Stimulated activated CD8-positive, alpha-beta memory T cell treated with anti-CD3 and anti-CD28 coated beads, Interleukin-4, amount 100 ng/mL, for 24 hours (primary cell): ENCODE measurements at places on chromosomes 1 and 21.

- no peak for DNase-seq
These were observed 290.1 kb downstream of the DUSP10 start for GRCh38 chr1:221451741-221452140.

DNA sequence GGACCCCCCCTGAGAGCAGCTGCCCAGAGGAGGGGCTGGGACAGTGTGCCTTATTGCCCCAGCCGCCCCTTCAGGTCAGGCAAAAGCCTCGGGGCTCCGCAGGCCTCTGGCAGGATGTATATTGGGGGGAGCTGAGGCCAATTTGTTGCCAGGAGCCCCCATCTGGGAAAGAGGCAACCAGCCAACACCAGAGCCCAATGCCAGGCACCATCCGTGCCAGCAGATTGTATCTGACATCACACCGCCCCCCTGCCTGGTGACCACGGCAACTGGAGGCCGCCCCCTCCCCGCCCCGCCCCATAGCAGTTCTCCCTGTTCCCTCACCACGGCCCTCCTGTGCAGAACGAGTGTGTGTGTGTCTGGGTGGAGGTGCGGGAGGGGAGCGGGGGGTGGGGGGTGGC is 3.6 kb upstream of the PLEKHG5 start:
- DNase-seq: no peak

- DNase-seq: no peak
These were observed 338.8 kb upstream of the VAMP3 start for GRCh38 chr1:7432102-7432899.

GRCh38 chr1:195241066-195241465 is 1367.2 kb downstream of the KCNT2 start:
- DNase-seq: no peak

DNA sequence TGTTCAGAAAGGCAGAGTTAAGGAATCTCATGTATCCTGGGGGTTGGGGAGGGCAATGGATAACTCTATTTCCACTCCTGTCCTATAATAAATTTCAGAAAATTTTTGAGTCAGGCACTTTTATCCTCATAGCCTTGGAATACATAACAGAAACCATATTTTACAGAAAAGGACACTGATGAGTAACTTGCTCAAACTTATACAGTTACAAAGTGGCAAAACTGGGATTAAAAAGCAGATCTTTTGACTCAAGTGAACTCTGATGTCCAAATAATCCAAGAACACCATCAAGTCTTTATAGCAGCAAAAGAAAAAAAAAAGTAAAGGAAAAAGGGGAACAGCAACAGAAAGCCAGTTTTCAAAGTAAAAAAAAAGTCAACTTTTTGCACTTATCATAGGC is 36.9 kb downstream of the PHC2 start:
- no peak for DNase-seq

GRCh38 chr1:182244451-182244850 is 147.1 kb downstream of the GLUL start:
- no peak for DNase-seq

DNA sequence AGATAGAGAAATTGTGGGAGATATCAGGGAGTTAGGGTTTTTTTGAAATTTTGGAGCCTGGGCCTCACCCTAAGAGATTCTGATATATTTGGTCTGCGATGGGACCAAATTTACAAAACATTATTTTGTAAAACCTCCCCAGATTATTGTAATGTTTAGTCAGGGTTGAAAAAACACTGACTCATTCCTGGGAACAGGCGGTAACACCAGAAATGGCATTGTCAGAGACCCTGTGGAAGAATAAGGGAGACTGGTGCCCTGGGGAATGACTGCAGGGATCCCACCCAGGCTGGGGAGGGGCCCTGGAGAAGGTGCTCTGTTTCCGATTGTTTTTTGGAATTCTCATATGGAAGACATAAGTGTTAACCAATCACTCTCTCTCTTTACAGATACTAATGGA is 13.1 kb upstream of the STRIP1 start:
- DNase-seq: no peak

GRCh38 chr1:114118351-114118990 is 35.2 kb downstream of the SYT6 start:
- DNase-seq: no peak

GRCh38 chr1:28156821-28157220 is 19.7 kb downstream of the PTAFR start:
- DNase-seq: no peak

GRCh38 chr1:243363832-243364231 is 108.0 kb downstream of the SDCCAG8 start:
- no peak for DNase-seq

GRCh38 chr21:28485301-28486022 is 507.2 kb downstream of the LTN1 start:
- no peak for DNase-seq

DNA sequence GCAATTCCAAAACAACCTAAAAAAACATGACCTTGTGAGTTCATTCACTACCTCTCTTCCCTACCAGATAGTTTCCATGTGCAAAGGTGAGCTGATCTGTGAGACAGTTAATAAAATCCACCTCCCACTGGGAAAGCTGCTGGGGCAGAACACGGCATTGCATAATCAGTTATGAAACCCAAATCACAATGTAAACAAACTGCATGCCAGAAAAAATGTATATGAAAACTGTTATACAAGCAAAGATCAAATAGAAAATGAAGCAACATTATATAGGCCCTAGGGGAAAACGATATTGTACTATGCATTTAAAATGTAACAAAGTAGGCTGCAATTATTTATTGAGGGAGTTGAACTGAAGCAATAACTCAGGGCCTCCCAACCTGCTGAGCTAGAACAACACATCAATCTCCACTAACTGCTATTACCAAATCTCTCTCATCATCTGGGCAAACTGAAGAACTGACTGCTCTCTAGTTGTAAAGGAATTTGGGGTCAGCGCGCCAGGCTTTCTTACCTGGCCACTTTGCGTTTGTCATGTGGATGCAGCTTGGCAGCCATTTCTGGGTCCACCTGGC is 31.0 kb downstream of the TRIT1 start:
- no peak for DNase-seq
